ENCODE measurements at places on chromosomes 7 and 10.
A peak's percentile ranks its signal among the peaks of the same experiment; 100 is the strongest.

- DNase-seq: no peak
These were observed 94.9 kb downstream of the PRLHR start for GRCh38 chr10:118500477-118501104.

- DNase-seq: no peak
These were observed 90.5 kb upstream of the PLXNA4 start for GRCh38 chr7:132666774-132667172.

GRCh38 chr7:104397442-104397841, 69.0 kb downstream of the LHFPL3 start:
- DNase-seq: no peak

DNA sequence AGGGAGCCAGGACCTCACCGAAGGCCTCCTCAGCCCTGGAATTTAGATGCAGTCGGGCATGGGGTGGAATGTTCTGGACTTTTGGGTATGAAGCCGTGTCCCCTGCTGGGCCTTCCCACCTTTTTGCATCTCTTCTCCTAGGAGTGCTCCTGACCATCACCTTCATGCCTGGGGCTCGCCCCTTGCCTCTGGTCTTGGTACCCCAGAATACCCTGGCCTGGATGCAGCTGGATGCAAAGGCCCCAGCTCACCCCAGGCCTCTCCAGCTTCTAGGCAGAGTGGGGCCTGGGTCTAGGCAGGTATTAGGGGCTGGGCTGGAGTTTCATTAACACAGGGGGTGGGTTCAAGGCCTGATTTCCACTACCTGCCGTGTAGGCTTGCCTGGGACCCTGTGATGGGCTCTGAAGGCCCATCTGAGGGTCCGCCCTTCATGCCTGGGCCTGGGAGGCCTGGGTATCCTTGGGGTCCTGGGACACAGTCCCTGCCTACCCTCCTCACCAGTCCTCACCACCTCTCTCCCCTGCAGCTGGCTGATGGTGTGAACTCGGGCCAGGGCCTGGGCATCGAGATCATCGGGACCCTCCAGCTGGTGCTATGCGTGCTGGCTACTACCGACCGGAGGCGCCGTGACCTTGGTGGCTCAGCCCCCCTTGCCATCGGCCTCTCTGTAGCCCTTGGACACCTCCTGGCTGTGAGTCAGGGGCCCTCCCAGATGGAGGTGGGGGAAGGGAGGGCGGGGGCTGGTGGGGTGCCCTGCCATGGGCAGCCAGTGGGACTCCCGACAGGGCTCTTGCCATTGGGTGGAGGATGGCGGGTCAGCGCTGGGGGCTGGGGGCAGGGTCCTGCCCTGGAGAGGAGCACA, 10.1 kb downstream of the AQP1 start:
- DNase-seq: no peak

DNA sequence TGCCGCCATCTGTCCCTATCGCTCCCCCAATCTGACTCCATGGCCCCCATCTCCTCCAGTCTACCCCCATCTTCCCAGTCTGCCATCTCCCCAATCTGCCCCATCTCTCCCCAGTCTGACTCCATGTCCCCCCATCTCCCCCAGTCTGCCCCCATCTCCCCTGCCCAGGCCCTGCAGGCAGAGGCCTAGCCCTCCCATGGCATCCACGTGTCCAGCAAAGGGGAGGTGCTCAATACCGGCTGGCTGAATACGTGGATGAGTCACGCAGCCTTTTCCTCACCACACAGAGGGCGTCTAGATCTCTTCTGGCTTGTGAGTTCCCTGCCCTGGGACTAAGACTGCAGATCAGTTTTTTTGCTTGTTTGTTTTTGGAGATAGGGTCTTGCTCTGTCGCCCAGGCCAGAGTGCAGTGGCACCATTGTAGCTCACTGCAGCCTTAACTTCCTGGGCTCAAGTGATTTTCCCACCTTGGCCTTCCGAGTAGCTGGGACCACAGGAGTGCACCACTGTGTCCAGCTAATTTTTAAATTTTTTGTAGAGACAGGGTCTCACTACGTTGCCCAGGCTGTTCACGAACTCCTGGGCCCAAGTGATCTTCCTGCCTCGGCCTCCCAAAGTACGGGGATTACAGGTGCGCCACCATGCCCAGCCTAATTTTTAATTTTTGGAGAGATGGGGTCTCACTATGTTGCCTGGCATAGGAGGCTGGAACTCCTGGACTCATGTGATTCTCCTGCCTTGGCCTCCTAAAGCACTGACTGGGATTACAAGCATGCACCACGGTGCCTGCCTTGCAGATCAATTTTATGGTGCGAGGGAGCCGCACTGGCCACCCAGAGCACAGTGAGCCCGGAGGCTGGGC, 15.3 kb upstream of the GPR146 start:
- peak; percentile 66 for DNase-seq

- DNase-seq: peak; percentile 12
These were observed 46.6 kb downstream of the CLEC2L start for GRCh38 chr7:139570119-139570518.

DNA sequence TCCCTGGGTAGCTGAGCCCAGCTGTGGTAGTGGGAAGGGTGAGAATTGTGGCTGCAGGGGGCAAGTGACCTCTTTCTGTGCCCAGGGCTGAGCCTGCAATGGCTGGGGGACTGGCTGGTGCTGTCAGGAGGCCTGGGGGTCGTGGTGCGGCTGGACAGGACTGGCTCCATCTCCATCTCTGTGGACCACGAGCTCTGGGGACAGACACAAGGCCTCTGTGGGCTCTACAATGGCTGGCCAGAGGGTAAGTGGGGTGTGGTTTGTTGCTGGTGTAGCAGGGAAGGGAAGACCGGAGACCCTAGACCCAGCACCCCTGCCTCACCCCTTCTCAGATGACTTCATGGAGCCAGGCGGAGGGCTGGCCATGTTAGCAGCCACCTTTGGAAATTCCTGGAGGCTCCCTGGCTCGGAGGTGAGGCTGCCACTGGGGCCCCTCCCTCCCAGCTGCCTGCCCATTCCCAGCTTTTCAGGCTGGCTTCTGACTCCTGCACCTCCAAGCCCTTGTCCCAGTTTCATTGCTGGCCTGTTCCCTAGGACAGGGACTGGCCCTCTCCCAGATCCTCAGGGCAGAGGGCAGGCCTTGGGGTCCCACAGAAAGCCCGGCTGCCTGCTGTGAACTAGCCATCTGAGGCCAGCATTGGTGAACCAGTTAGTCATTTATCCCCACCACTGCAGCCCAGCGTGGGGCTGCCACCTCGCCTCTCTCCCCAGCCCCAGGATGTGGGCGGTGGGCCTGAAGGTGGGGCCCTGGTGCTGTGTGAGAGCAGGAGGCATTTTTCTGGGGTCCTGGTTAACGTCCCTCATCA, 5.5 kb upstream of the ZNF467 start:
- DNase-seq: no peak

- DNase-seq: no peak
These were observed 696.9 kb upstream of the NRP1 start for GRCh38 chr10:34031400-34031799.

- DNase-seq: no peak
These were observed 28.4 kb upstream of the CDHR3 start for GRCh38 chr7:105934572-105935185.

DNA sequence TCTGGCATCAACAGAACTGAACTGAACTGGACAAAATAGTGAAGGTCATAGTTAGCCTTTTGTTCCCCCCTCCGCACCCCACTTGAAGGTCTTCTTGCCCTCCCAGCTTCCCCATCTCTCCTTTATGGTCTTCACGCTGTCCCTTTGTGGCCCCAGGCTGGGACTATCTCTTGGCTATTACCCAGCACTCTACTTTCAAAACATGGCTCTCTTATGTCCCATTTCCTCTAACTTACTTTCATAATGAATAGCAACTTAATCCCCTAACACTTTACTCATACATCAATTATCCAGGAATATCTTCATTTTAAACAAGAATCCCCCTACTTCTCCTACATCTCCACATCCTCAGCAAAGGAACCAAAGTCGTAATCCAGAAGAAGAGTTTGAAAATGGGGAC, 135.3 kb upstream of the ITGB1 start:
- DNase-seq: no peak

GRCh38 chr7:129958643-129959470, 6.1 kb upstream of the UBE2H start:
- DNase-seq: no peak

GRCh38 chr7:142556740-142557139, 192.5 kb upstream of the PRSS1 start:
- DNase-seq: peak; percentile 3

- DNase-seq: no peak
These were observed 173.6 kb upstream of the AKR1E2 start for GRCh38 chr10:4652111-4653010.

GRCh38 chr10:74150204-74150989, at the start of gene AP3M1:
Gene AP3M1, minus strand, starts transcription at chr10:74150828. Its CDS starts 12,449 bp downstream, at chr10:74138379.
- DNase-seq: peak; percentile 85
